Memory B cell (primary cell): ENCODE measurements at places on chromosomes 6 and 20.

- no peak for DNase-seq
Observed at GRCh38 chr6:7236306-7237209, 76.4 kb downstream of the SSR1 start.

DNA sequence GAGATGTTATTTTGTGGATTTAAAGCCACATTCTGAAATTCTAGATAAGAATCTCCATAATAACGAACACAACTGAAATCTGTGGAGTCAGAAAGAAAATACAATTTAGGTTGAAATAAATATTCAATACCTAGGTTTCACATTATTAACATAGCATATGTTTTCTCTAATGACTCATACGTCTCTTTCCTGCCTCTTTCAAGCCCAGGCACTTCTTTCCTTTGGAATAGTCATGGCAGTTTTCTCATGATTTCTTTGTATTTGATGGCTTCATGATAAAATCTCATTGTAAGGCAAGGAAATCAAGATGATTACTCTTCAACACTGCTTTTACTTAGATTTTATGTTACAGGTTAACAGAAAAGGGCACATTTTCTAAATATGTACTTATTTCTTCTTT is 803.7 kb downstream of the PHF3 start:
- no peak for DNase-seq

DNA sequence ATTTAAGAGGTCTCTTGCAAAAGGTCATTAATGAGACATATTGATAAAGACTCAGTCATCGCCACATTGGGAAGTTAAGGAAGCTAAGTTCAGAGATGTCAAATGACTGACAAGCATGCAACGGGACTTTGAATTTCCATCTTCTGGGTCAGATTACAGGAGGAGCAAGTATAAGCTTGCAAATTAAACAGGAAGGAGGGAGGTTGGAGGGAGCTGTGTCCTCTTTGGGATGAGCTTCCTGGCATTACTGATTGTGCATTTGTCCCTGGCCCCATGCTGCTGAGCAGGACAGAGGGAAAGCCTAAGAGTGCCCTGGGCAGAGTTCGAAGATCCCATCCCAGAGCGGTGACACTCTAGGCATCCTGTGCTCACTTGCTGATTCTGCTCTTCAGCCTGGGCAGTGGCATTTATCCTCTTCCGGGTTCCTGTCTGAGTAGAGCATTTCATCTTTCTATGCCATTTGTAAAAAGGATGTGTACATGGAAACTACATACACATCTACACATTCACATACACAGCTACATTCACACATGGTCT is 40.5 kb downstream of the SLC22A1 start:
- no peak for DNase-seq

DNA sequence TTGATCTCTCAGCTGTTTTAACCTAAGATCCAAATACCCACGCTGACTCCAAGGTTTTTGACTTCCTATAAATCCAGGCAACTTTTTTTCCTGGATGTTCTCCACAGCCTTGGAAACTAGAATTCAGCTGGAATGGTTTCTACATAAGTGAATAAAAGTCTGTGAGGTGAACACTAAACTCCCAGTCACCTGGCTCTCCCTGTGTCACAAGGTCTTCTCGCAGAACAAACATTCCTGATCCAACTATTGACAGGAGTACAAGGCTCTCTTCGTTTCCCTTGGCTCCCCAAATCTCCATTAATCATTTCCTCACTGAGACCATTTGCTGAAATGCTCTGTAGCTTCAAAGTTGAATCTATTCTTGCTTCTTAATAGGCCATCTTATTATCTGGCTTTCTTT is 265.7 kb downstream of the ADGRG6 start:
- no peak for DNase-seq

DNA sequence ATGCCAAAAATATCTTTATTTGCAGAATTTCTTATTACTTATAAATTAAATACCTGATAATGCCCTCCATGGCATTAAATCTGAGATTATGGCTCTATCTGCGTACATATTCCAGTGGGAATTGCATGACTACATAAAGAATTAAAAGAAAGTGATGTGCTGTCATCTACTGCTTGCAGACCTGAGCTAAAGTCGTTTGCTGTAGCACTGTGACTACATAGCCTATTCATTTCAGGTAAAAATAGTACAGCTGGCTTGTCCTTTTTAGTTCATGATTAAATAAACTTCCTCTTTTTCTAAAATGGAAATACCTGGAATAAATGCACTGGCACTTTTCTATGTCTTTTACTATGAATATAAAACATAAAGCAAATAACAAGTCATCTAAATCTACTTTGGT is 78.1 kb downstream of the CGA start:
- no peak for DNase-seq

- DNase-seq: no peak
Observed at GRCh38 chr6:45606831-45607400, 229.2 kb upstream of the SUPT3H start.

- no peak for DNase-seq
Observed at GRCh38 chr20:32538526-32538939, 46.6 kb downstream of the NOL4L start.

DNA sequence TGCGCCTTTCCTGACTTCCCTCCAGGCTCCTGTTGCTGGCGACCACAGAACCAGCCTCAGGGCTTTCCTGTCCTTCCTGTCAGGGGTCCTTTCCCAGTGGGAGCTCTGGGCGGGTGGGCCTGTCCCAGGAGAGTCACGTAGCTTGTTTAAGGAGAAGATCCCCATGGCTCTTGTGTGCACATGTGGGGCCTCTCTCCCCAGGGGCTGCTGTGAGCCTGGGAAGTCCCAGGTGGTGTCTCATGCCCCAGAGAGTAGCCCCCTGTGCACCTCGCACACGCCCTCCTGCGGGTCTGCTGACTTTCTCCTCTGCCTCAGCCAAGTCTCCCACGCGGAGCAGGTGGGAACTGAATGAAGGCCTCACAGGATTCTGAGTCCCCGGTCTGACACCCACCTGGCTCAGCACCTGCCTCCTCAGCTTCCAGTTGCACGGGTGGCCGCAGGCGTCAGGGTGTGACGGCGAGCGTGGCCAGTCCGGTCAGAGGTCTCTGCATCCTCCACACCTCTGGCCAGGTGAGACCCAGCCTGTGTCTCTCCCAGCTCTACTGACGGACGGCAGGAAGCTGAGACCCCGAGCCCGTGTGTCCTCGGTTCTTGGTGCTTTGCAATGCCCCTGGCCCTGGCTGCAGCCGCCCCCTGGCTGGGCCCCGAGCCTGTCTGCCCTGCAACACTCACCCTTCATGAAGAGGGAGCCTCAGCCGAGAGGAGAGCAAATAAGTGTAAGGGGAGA is 5.6 kb upstream of the NKAIN4 start:
- no peak for DNase-seq

GRCh38 chr6:22807818-22808217 is 238.5 kb downstream of the HDGFL1 start:
- DNase-seq: no peak

DNA sequence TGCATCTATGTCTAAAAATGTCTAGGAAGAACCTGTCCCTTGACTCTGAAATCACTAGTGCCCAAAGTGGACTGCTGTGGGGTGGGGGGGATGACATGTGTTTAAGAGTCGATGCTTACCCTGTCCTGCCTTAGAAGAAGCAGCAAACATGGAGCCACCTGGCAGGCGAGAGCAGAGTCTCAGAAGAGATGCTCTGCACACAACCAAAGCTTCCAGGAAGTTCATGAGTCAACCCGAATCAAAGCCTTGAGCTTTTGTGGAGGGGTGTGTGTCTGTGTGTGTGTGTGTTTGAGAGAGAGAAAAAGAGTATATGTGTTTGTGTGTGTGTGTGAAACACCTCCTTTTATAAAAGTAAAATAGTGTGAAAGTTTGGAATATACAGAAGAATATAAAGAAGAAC is 269.9 kb downstream of the ALDH8A1 start:
- no peak for DNase-seq

- DNase-seq: no peak
Observed at GRCh38 chr20:19761326-19761725, 3.3 kb downstream of the RIN2 start.

- DNase-seq: no peak
Observed at GRCh38 chr6:129686941-129687627, 22.9 kb downstream of the ARHGAP18 start.

DNA sequence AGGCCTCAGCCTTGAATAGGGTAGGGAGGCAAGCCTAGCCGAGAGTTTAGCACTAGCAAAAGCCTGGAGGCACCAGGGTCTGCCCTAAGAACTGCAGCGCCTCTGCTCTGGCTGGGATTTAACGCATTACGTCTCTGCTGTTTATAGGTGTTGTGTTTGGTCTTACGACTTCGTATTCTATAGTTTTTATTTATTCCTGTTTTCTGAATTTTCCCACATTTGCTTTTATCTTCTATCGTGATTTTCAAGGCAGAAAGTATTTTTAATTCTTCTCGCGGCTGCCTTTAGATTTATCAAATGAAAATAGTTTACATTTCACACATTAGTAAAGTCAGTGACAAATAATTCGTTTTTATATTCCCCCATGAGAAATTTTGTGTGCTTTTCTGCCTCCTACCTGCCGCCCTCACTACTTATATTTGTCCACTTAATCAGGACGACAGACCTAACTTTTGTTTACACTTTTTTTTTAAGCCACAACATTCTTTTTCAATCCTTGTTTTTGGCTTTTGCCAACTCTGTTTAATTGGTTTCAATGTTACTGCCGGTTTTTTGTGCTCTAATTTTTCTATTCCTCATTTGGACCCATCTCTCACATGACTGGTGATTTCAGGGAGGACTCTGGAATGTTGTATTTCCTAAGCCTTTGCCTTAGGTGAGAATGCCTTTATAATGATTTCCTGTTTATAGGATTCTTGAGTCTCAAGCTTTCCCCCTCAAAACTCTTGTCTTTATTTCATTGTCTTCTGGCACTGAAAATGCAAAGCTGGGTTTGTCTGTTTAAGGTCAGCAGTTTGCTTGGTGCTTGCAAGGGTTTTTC is 1.3 kb upstream of the LZTS3 start:
- no peak for DNase-seq

GRCh38 chr20:62482146-62482809 is 6.5 kb upstream of the GATA5 start:
- DNase-seq: no peak
